CD4-positive, alpha-beta T cell treated with Interleukin-2 at 100 ng/mL for 4 hours (primary cell): ENCODE measurements at places on chromosomes 6 and 20.

- no peak for DNase-seq
Measured at GRCh38 chr20:36969051-36969450, 17.5 kb upstream of the SAMHD1 start.

DNA sequence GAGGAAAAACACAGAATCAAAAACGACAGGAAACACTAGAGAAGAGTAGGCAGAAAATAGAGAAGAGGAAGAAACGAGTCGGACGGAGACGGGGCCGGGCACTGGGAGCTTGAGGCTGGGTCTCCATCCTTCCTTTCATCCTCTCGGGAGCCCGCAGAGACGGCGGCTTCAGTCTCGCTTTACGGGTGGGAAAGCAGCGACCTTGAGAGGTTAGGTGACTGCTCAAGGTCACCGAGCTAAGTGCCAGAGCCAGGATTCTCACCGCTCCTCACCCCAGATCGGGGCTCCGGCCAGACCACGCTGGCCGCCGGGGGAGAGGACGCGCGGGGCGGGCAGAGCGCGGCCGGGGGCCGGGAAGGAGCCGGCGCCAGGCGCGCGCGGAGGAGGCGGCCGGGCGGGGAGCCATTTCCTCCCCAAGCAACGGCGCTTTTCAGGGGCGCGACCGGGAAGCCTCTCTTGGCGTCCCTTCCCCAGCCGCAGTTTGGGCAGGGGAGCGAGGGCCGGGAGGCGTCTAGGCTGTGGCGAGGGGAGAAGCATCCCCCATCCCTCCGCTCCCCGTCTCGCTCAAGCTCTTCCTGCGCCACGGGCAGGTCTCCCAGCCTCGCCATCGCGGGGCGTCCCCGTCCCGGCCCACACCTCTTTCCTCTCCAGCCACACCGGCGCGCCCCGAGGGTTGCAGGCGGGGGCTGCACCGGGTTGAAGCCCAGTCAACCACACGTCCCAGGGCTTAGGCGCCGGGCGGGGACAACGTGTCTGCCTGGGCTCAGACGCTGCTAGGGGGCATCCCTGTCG, 24.1 kb upstream of the MAP3K7 start:
- DNase-seq = peak; percentile 10

DNA sequence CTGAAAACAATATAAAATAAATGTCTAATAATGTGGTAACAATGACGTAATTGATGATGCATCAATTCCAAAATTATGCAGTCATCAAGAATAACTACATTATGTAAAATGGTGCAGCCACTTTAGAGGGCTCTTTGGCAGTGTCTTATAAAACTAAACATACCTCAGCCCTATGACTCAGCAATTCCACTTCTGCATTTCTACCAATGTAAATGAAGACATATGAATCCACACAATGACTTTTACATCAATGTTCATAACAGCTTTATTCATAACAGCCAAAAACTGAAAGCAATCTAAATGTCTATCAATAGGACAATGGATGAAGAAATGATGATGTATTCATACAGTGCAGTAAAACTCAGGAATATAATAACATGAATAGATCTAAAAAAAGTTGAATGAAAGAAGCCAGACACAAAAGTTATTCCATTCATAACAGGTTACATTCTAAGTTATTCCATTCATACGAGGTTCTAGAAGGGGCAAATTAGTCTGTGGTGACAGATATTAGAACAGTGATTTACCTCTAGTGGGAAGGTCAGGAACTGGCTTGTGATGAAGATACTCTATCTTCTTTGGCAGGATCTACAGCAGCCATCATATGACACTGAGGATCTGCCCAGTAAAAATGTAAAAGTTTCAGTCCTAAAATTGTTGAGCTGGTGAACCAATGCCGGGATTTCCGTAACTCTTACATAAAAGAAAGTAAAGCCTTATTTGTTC, 396.1 kb downstream of the PLCB1 start:
- peak; percentile 3 for DNase-seq

DNA sequence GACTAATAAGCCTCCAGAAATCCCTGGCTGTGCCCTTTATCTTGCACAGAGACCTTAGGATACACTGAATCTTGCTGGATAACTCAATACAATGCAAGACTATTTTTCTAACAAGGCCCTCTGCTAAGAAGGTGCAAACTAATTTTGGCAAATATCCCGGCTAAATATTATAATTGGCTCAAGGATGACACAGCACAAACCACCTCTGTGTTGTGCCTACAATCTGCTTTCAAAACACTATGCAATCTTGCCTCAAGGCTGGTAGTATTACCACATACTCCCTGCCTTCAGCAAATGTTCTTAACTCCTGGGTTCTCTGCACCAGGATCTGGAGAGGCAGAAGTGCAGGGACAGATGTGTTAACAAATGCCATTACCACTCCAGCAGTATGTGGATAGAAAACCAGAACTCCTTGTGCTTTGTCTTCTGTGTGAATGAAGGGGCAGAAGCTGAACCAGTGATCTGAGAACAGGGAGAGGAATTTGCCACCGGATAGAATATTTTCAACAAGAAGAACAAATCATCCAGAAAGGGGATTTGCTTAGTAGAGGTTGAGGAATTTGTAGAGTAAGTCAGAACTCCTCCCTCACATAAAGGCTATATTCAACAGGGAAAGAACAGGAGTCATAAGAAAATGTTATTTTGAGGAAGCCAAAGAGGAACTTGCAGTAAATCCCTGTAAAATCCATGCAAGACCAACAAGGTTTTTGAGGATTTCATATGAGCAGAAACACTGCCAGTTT, 74.1 kb upstream of the SLC4A11 start:
- DNase-seq = no peak

DNA sequence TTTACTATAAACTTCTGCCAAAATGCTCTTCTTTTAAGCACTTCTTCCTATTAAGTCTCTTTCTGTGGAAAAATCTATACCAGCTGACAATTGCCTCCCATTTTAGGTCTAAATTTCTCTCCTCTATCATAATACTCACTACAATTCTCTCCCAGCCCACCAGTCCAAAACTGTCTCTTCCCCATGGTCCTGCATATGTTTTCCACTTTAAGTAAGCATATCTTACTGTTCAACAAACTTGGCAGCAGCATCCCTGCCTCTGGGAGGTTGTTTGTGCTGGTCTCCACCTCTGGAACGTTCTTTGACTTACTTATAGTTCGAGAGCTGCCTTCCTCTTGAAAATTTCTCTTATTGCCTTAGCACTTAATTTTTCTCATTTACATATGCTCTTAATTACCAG, 180.5 kb downstream of the COL12A1 start:
- DNase-seq = no peak

GRCh38 chr6:157684620-157685299, 138.3 kb upstream of the SNX9 start:
- no peak for DNase-seq

- peak; percentile 33 for DNase-seq
Measured at GRCh38 chr20:16701296-16701695, 28.5 kb upstream of the SNRPB2 start.

- peak; percentile 50 for DNase-seq
Measured at GRCh38 chr6:27505209-27506027, 32.5 kb upstream of the ZNF184 start.

DNA sequence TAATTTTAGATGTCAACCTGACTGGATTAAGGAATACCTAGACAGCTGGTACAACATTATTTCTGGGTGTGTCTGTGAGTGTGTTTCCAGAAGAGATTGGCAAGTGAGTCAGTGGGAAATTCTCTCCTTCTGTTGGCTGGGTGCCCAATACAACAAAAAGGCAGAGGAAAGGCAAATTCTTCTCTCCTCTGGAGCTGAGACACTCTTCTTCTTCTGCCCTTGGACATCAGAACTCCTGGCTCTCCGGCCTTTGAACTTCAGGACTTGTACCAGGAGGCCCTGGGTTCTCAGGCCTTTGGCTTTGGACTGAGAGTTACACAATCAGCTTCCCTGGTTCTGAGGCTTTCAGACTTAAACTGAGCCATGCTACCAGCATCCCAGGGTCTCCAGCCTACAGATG, 7.8 kb upstream of the BTN3A1 start:
- DNase-seq = no peak

DNA sequence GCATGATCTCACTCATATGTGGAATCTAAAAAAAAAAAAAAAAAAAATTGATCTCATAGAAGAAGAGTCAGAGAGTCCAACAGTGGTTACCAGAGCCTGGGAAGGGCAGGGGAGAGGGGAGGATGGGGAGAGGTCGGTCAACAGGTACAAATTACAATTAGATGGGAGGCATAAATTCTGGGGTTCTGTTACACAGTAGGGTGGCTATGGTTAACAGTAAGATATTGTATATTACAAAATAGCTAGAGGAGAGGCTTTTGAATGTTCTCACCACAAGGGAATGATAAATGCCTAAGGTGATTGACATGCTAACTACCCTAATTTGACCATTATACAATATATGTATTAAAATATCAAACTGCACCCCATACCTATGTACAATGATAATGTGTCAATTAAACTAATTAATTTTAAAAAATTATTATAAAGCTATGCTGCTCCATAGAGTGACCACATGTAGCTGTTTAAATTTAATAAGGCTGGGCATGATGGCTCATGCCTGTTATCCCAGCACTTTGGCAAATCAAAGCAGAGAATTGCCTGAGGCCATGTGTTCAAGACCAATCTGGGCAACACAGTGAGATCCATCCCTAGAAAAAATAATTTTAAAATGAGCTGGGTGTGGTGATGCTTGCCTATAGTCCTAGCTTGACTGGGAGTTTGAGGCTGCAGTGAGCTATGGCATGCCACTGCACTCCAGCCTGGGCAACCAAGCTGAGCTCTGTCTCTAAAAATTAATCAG, 70.9 kb downstream of the SNX5 start:
- no peak for DNase-seq

- no peak for DNase-seq
Measured at GRCh38 chr6:35585658-35586057, 73.0 kb upstream of the TULP1 start.

DNA sequence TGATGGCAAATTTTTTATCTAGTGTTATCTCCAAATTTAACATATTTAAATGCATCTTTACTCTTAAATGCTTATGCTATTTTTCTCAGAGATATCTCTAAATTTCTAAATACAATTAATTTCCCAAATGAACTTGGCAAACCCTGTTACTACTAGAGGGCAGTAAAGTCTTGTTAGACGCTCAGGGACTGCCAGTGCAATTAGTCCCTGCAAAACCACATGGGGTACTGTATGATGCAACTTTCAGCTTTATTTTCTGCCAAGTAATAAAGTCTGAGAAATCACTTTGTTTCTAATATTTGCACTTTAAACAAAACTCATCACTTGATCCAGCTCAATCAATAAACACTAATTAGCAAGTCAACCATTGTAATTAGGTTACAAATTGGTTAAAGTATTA, 76.0 kb upstream of the ADGRB3 start:
- no peak for DNase-seq

DNA sequence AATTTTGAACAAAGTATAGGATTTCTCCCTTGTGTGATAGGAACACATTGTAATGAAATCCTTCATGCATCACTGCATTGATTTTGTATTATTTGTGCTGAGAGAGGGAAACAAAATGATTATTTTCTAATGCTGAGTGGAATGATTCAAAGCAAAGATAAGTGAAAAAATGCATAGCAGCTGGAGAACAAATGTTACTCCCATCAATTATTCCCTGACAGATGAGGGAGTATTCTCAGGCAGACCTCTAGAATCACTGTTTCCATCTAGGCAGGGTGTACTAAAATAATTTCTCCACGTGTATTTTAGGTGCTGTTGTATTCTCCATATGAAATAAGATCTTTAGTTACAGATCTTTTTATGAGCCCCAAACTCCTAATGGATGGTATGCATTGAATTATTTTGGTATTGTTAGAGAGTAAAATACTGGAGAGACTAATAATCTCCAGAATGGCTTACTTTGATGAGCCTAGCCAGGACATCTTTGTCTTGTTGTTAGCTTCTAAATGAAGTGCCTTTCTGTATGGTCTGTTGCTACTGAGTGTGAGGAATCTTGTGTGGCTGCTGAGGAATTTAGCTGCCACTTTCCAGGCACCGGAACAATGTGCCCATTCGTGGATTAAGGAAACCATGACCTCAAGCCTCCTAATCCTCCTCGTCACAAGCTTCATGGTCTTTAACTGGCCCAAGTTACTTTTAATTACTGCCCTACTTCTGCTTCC, 39.6 kb downstream of the RNF217 start:
- no peak for DNase-seq

- no peak for DNase-seq
Measured at GRCh38 chr20:43383026-43383795, 74.5 kb upstream of the SRSF6 start.

GRCh38 chr6:70997379-70997778, 40.5 kb upstream of the B3GAT2 start:
- no peak for DNase-seq

DNA sequence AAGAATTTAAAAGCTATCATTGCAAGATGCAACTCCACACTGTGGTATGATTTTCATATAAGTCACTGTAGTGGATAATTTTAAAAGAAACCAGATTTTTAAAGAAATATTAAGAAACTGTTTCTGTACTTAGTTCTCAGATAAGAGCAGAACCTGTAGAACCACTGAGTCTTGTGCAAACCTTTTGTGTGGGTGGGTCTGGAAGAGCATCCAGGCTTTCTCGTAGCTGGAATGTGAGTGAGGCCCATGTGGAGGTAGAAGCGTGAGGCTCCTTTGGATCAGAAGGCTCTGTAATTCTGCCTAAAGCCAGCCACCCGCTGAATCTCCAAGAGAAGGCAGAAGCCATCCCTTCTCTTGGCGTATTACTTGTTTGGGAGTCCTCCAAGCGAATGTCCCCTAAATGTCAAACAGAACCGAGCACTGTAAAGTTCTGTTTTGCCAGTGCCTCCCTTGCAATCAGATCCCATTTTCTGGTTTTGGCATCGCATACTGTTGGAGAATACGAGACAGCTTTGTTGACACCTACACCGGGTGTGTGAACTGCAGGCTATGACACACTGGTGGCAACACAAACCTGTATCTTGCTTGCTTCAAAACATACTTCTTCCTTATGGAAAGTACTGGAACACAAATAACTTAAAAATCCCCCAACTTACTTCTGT, 188.7 kb downstream of the FOXC1 start:
- no peak for DNase-seq

DNA sequence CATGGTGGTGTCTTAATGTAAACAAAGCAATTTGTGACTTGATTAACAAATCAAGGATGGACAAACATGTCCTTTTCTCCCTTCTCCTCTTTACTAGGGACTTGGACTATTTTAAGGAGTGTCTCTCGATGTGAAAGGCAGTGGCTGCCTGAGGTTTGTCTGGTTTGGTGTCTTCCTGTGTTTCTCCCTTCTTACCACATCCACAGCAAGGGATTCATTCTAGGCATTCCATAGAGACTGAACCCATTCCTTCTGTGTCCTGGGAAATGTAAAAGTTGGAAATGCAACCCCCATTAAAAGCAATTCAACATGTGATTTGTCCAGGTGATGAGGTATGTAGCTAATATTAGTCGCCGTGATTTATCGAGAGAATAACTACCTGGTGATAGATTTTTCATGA, 15.9 kb downstream of the NRN1 start:
- no peak for DNase-seq

GRCh38 chr20:18686696-18687095, 98.8 kb downstream of the DTD1 start:
- no peak for DNase-seq

DNA sequence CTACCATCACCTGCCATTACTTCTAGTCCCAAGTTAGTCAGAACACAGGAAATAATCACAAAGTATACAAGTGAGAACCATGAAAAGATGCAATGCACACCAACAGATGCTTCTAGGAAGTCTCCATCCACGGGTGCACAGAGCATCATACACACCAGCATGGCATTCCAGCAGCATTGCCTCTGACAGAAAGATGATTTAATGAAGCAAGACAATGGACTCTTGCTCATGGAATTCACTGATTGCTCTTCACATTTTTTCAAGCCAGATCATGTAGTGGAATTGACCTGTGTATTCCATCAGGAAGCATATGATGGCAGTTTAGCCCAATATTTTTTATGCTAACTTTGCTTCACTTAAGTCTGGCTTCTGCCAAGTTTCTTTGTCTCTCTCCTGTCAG, 406.3 kb upstream of the RGS17 start:
- DNase-seq = no peak
